Cardiac fibroblast (primary cell): ENCODE measurements at places on chromosomes 13 and 19.

- DNase-seq, result no peak
These were observed 6.6 kb downstream of the EFNB2 start for GRCh38 chr13:106528718-106529414.

DNA sequence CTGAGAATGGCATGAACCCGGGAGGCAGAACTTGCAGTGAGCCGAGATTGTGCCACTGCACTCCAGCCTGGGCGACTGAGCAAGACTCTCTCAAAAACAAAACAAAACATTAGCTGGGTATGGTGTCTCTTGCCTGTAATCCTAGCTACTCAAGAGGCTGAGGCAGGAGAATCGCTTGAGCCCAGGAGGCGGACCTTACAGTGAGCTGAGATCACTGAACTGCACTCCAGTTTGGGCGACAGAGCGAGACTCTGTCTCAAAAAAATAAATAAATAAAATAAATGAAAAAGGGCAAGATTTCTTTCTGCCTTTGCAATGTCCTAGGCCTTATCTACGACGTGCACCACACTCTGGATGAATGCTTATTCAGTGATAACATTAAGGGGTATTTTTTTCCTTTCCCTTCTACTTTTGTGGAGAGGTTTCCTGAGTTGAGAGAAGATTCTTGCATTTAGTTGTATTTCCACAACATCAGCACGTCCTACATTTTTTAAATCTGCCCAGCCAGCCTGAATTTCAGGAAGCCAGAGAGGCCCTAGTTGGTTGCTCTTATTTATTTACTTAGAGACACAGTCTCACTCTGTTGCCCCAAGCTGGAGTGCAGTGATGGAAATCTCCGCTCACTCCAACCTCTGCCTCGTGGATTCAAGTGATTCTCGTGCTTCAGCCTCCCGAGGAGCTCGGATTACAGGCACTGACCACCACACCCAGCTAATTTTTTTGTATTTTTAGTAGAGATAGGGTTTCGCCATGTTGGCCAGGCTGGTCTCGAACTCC, 26.1 kb upstream of the OR1M1 start:
- DNase-seq, result no peak

DNA sequence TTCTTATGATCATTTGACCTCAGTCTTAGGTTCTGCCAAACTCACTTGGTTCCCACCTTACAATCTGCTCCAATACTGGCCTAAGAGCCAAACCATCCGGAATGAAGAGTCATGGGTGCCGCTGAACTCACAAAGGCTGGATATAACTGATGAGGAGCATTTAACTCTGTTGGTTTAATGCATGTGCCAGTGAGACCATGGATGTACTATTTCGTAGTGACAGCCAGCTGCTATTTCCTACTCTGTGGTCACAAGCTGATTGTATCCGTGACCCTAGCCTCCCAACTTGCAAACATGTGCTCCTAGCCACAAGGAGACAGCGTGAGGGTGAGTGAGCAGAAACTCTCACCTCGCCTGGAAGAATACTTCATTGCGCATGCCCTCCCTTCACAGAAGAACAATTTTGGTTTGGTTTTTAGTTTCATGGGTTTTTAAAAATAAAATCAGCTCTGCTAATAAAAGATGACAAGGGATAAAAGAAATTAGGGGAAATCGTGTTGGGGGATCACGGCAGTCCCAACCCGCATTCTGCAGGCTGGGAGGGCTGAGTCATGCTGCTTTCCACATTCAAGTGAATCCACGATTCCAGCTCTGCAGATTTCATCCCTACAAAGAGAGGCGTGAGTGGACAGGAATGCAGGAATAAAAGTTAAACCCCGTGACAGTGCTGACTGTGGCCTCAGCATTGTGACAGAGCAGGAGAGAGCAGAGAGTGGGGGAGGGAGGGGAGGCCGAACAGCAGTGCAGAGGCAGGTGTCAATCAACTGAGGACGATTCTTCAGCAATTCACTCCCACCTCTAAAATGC, 66.8 kb upstream of the RAP2A start:
- DNase-seq, result peak; percentile 52

- DNase-seq, result no peak
These were observed 12.9 kb downstream of the LMTK3 start for GRCh38 chr19:48498595-48499311.

GRCh38 chr13:98022210-98022609, 68.7 kb downstream of the IPO5 start:
- peak; percentile 83 for DNase-seq
